ENCODE measurements at places on chromosomes 11 and 22.

- DNase-seq, result no peak
These were observed 82.1 kb upstream of the PPARA start for GRCh38 chr22:46068181-46068592.

DNA sequence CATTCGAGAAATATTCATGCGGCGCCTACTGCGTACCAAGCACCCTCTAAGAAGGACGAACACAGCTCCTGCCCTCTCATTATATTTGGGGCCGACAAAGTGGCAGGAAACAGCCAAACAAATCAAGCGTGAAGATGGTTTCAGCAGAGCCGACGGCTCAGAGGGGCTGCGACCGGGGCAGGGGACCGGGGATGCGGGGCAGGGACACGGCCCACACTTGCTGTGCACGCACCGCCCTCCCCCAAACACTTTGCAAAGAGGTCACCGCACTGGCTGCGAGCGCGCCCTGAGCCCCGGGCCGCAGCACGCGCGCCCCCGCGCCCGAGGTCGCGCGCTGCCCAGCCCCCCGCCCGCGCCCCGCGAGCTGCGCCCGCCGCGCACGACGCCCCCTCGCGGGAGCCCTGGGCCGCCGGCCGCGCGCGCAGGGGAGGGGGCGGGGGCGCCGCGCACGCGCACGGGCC lies 255 bp upstream of the SYNGR1 start:
- no peak for DNase-seq

GRCh38 chr11:64627371-64627770 lies 36.4 kb downstream of the SLC22A12 start:
- DNase-seq, result no peak

- DNase-seq, result no peak
These were observed 63.8 kb downstream of the RBX1 start for GRCh38 chr22:41015003-41015402.

DNA sequence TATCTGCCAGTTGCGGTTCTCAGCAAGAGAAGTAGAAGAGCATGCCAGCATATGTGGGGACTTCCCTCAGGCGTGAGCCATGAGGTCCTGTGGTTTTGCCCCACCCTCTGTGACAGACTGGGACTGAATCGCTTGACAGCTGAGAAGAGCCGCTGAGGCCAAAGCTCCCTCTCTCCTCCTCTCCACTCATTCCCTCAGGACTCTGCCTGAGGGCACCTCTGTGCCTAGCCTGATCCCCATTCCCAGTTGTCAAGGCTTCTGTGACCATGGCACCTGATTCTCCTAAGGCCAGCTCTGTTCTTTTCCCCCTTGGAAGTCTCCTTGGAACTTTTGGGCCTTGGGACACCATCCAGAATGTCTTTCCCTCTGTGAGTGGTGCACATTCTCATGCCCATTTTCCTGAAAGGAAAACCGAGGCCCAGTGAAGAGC lies 27.0 kb downstream of the ART5 start:
- DNase-seq, result no peak

GRCh38 chr11:74447720-74448119 lies 19.6 kb downstream of the KCNE3 start:
- DNase-seq, result no peak

- no peak for DNase-seq
These were observed 157.4 kb downstream of the DSCAML1 start for GRCh38 chr11:117639601-117640000.

GRCh38 chr22:48456449-48456848 lies 1371.2 kb downstream of the BRD1 start:
- no peak for DNase-seq

GRCh38 chr11:65297026-65297672 lies 17.5 kb upstream of the CDC42EP2 start:
- DNase-seq, result no peak

GRCh38 chr11:18309691-18310090 lies 12.2 kb downstream of the HPS5 start:
- DNase-seq, result no peak

DNA sequence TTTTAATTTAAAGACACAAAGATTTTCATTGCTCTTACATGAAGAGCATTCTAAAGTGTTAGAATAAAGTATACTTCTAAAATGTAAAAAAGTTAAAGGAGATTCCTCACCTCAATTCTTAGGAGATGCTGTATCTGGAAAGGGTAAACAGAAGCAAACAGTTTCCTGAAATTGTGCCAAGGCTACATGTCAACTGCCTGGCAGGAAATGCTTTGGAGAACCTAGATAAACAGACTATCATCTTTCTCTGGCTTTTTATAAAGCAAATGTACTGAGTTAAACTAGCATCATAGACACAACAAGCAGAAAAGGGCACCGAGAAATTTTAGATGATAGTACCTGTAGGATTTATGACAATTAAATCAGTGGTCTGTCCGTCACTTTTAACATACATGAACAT lies 24.7 kb upstream of the AKIP1 start:
- DNase-seq, result no peak

- no peak for DNase-seq
These were observed 4.0 kb downstream of the DGCR8 start for GRCh38 chr22:20083891-20084546.

DNA sequence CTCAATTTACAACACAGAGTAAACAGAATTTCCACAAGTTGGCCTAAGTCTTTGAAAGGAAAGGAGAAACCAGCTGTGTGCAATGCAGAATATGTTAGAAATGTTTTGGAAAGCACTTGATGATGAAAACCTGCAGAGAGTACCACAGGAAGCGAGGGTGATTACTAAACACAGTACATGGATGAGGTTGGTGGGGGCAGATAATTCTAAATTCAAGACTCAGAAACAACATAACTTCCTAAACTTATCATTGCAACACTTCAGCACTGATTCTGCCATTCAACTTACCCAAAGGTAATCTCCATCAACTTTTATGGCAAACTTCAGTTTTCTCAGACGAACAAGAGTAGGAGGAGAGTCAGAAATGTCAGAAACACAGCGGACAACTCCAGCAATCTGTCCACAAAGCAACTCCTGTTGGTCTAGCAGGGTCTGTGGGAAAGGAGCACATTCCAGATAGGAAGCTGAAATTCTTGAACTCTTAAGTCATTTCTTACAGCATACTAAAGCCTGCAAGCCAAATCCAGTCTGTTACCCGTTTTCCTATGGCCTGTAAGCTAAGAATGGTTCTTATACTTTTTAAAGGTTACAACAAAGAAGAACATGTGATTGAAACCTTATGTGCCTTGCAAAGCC lies 6.8 kb downstream of the HPS4 start:
- DNase-seq, result no peak

- no peak for DNase-seq
These were observed 1.1 kb downstream of the EWSR1 start for GRCh38 chr22:29269230-29269604.

DNA sequence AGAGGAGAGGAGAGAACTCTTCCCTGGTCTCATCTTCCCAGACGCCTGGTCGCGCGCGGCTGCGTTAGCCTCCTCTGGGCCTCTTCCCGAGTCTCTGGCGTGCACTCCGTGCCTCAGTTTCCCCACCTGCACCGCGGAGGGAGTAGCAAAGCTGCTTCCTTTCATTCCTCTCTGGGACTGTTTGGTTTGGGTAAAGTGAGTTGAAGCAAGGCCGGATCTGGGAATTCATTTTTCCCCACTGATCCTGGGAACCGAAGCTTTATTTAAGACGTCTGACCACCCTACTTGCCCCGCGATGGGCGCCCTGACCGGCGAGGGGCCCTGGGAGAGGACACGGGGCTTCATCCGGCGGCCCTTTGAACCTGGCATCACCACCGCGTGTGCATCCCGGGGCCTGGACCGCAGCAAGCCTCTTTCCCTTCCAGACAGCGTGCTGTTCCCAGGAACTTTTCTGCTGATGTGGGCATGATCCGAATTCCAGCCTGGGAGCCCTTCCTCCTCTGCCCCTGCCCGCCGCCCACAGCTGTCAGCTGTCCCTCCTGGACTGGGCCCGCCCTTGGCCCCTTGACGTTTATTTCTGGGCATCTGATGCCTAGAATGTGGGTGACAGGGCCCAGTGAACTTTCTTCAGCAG lies 758 bp downstream of the LDLRAD3 start:
- no peak for DNase-seq

GRCh38 chr11:124302347-124303125 lies 11.2 kb downstream of the OR8D1 start:
- no peak for DNase-seq

- DNase-seq, result no peak
These were observed 5.5 kb downstream of the CSNK2A3 start for GRCh38 chr11:11347592-11347991.

- no peak for DNase-seq
These were observed 540 bp downstream of the ADM start for GRCh38 chr11:10305262-10305963.

- no peak for DNase-seq
These were observed 234.4 kb upstream of the E2F8 start for GRCh38 chr11:19474954-19475721.
